ENCODE measurements at places on chromosomes 6 and 20. TPM values are rescaled to one million over a fixed set of nuclear protein-coding genes. Genes with fewer than 3 reads are reported as not detected.

Gene GLP1R
- not detected for total RNA-seq

Gene RAB44
- 4.1 TPM for total RNA-seq

Gene LAMA2
- total RNA-seq = 0.53 TPM

Gene MCCD1
- not detected for total RNA-seq

Gene ZNF831
- total RNA-seq = 3.3 TPM

Gene UTRN
- total RNA-seq = 219 TPM

Gene TMEM217
- 23.7 TPM for total RNA-seq

Gene PI16
- total RNA-seq = not detected

Gene JPH2
- 2.0 TPM for total RNA-seq

Data from natural killer cell treated with Interleukin-12 subunit alpha and Interleukin-12 subunit beta and Interleukin-15 and Interleukin-18, amount 100 ng/mL, for 72 hours (primary cell).